ENCODE measurements at places on chromosomes 7 and 10. TPM values are rescaled to one million over a fixed set of nuclear protein-coding genes. Genes with fewer than 3 reads are reported as not detected.

DNA sequence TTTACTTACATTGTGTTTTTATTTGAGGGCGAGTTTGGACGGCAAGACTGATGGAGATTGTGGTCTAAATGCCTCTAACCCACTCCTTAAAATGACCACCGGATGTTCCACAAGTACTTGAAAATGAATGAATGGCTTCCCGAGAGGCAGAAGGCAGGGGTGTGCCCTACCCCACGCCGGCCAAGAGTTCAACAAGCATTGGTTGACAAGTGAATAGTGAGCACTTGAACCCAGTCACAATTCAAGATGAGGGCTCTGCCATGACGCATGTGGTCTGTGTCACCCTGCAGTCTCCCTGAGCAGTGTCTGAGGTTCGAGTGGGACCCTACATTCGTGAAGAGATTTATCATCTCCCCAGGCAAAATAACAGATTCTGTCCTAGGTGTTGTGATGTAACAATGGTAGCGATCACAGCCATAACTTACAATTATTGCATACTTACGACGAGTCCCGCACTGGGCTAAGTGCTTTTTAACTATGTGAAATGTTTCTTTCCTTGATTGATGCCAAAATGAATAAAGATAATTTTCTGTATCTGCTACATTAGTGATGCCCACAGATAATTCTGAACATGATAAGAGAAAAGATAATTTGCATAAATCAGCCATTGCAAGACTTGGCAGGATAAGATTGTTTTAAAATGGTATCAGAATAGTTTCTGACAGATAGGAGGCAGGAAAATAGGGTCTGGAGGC, 305.4 kb downstream of the WDR37 start:
- DNase-seq: no peak

- peak; percentile 80 for DNase-seq
Observed at GRCh38 chr7:103447073-103447960, 1.3 kb upstream of the SLC26A5 start.

GRCh38 chr10:78973901-78974616, 94.7 kb upstream of the ZMIZ1 start:
- peak; percentile 75 for DNase-seq

- no peak for DNase-seq
Observed at GRCh38 chr10:131742500-131742951, 158.3 kb upstream of the PPP2R2D start.

- no peak for DNase-seq
Observed at GRCh38 chr10:13632440-13632839, 45.7 kb downstream of the PRPF18 start.

DNA sequence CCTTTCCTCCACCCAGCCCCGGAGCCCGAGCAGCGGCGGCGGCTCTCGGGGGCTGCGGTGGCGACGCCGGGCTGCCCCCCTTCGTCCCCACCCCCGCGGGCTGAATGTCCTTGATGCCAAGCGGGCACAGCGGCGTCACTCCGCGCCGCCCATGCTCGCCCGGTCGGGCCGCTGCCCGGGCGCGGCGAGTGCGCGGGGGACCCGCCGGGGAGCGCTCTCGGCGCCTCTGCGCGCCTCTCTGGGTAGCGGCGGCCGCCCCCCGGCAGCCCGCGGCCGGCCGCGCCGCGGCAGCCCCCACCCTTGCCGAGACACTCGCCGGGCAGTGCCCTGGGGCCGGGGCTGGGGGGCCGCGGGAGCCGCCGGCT, 433 bp upstream of the PLXNA4 start:
- no peak for DNase-seq

DNA sequence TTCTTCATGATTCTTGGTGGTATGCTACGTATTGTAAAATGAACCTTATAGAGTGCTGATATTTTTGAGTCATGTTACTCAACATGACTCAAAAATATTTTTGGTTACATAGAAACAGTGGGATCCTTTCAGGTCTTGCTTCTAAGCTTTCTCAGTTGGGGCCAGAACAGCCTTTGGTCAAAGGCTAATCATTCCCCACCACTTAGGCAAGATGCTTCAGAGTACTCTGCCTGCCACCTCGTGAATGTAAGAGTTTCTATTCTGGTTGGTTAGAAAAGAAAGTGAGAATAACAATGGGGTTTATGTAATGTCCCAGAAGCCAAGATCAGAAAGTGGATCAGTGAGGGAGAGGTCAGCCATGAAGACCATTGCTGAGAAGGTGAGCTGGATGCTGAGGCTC, 327.8 kb downstream of the TCERG1L start:
- no peak for DNase-seq

- DNase-seq: no peak
Observed at GRCh38 chr10:128892005-128892404, 575.0 kb upstream of the MGMT start.

PON1 gene
- total RNA-seq: 0.78 TPM

LRRD1 gene
- not detected for total RNA-seq

CALD1 gene
- total RNA-seq: not detected

PSMC2 gene
- total RNA-seq: 171 TPM

SUN3 gene
- not detected for total RNA-seq

SLC13A1 gene
- not detected for total RNA-seq

LIPM gene
- total RNA-seq: not detected

Data from HT-29 (cell line).